ENCODE measurements at places on chromosomes 12 and 14. TPM values are rescaled to one million over a fixed set of nuclear protein-coding genes. Genes with fewer than 3 reads are reported as not detected.
A peak's percentile ranks its signal among the peaks of the same experiment; 100 is the strongest.

Gene TUNAR
- not detected for total RNA-seq

Gene ARMH4
- 1.5 TPM for total RNA-seq

Gene TEX22
- total RNA-seq, result 0.20 TPM

Gene OASL
- 3.2 TPM for total RNA-seq

Gene KCNA1
- total RNA-seq, result not detected

Gene POLE
- 35.5 TPM for total RNA-seq

Gene LIN7A
- 1.1 TPM for total RNA-seq

Gene WDHD1
- 14.8 TPM for total RNA-seq

Gene GPRC5D
- total RNA-seq, result not detected

Gene PDE6H
- not detected for total RNA-seq

Gene OR4K1
- not detected for total RNA-seq

Gene MMP14
- total RNA-seq, result 530 TPM

DNA sequence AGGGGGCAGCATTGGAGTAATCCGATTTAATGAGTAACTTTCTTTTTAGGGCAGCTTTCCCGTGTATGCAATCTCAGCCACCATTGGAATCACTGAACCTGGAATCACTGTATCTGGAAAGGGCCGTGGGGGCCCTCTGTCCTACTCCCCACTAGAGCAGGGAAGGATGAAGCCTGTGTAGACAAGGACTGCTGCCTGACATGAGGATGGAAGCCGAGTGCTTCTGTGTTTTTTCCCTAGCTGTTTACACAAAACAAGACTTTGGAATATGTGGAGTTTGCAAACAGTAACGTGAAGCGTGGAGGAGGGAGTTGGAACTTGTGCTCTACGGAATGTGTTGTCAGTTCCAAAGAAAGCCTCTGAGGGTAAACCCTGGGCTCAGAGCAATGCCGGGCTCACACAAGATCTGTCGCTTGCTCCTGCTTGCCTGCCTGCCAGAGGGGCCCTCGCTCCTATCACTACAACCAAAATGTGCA, 32.4 kb upstream of the HDAC7 start:
- no peak for DNase-seq

DNA sequence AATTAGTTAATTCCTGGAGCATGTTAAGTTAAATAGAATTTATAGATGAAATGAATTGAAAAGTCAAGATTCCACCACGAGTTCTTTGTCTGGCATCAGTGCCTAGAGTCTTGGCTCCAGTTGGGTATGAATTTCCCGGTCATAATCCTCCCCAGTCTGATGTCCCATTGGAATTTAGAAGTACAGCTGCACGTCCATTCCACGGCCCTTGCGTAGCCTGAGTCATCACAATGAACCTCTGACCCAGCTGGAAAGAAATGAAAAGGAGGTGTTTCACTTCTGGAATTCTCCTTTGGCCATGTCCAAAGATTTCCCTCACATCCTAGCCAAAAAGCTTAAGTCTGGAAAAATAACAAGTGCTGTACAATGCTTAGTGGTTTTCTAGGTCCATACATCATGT, 122.7 kb downstream of the KICS2 start:
- DNase-seq, result peak; percentile 50

DNA sequence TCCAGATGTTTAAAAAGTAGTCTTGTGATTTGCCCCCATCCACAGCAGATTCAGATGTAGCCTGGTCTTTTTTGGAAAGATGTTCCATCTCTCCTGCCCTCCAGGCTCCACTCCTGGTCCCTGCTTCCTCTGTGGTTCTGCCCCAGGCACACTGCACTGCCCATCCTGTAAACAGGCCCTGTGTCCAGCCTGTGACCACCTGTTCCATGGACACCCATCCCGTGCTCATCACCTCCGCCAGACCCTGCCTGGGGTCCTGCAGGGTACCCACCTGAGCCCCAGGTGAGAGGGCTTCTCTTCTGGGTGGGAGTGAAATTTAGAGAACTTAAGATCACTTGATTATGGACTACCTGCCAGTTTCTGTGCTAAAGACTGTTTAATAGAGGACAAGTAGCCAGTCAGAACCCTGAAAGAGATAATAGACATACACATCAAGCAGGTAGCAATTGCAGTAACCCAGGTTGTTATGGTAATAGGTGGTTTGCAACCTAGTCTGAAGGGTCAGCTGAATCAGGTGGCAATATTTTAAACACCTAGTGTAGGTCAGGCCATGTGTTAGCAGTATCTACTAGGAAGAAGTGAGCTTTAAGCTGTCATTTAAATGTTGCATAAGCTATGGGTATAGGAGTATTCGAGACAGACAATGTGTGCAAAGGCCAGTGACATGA, 2.1 kb downstream of the RNF31 start:
- no peak for DNase-seq

GRCh38 chr14:93146119-93146518, 30.4 kb upstream of the ITPK1 start:
- no peak for DNase-seq

GRCh38 chr14:61140872-61141271, 140.3 kb downstream of the TMEM30B start:
- peak; percentile 95 for DNase-seq

GRCh38 chr14:94542111-94542810, 19.0 kb upstream of the SERPINA4 start:
- peak; percentile 77 for DNase-seq

- DNase-seq, result no peak
These were observed 392.5 kb upstream of the RGS6 start for GRCh38 chr14:71539650-71540285.

- no peak for DNase-seq
These were observed 904 bp upstream of the PAPOLA start for GRCh38 chr14:96501217-96501739.

DNA sequence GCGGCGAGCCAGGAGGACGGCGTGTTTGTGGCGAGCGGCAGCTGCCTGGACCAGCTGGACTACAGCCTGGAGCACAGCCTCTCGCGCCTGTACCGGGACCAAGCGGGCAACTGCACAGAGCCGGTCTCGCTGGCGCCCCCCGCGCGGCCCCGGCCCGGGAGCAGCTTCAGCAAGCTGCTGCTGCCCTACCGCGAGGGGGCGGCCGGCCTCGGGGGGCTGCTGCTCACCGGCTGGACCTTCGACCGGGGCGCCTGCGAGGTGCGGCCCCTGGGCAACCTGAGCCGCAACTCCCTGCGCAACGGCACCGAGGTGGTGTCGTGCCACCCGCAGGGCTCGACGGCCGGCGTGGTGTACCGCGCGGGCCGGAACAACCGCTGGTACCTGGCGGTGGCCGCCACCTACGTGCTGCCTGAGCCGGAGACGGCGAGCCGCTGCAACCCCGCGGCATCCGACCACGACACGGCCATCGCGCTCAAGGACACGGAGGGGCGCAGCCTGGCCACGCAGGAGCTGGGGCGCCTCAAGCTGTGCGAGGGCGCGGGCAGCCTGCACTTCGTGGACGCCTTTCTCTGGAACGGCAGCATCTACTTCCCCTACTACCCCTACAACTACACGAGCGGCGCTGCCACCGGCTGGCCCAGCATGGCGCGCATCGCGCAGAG, 873 bp downstream of the PLXNC1 start:
- no peak for DNase-seq

DNA sequence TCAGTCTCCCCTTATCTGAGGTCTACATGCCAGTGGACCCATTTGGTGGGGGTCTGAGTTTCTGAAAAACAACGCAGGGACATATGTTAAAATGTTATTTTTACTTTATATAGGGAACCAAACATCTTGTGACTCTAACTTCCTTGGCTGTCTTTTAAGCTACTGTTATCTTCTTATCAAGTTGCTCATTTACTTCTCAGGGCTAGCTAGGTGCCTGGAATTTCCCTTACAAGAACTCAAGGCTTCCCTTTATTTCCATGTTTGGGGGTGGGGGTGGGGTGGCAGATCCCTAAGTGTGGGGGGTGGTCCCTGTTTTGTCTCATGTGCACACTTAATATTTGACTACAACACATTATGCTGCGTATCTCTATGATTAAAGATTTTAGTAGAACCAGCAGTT, 31.6 kb downstream of the PPP1R36 start:
- no peak for DNase-seq

DNA sequence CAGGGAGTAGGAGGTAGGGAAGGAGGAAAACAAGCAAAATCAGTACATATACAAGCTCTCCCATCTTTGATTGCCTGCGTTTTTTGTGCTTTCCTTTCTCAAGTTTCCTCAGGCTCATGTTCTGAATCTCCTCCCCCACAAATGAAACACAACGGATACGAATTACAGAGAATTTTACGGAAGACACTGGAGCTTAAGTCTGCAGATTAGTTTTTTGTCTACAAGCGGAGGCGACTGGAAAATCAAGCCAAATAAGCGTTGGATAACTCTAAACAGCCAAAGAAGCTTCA, 612 bp downstream of the WBP11 start:
- no peak for DNase-seq

GRCh38 chr14:75961662-75962061, 20.1 kb downstream of the TGFB3 start:
- DNase-seq, result no peak

GRCh38 chr12:47356129-47356700, 276.5 kb upstream of the AMIGO2 start:
- DNase-seq, result no peak

GRCh38 chr12:48105321-48105866, 485 bp downstream of the SENP1 start:
- DNase-seq, result no peak

DNA sequence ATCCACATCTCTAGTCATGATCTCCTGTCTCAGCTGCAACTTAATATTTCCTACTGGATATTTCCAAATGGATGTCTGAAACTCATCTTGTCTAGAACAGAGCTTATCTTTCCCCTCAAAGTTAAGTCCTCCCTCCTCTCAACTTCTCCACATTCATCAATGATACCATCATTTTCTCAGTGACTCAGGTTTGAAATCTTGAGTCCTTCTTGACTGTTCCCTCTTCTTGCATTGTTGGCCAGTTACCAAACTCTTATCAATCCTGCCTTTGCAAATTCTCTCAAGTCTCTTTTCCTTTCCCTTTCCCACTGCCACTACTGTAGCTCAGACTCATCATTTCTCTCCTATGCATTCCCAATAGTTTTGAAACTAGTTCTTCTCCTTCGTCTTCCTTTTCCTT, 14.3 kb upstream of the CHURC1 start:
- DNase-seq, result no peak

DNA sequence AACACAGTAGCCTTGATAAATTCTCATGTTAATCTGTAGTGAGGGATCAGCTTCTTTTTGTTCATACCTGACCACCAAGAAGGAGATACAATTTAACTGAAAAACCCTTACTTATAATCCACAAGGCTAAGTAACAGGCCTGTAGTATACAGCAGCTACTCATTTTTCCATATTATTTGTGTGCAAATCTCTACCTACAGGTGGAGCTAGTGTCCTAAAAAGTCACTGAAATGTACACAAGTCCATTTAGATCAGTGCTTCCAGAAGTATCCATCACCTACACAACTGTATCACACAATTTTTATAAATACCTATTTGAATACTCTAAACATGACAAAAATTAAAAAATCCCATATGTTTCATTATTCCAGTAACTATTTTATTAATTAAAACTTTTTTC, 173.2 kb downstream of the SLC35F4 start:
- peak; percentile 63 for DNase-seq

DNA sequence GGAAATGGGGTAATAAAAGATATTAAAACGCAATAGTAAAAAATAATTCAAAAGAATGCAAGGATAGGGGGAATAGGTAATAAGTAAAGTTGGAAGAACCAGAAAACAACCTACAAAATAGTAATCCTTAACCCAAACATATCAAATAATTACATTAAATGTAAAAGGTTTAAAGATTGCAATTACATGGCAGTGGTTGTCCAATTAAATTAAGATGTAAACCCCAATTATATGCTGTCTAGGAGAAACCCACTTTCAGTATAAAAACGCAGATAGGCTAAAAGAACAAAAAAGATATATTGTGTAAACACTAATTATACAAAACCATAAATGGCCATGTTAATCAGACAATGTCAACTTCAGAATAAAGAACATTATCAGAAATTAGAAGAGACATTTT, 247.3 kb downstream of the SLC25A21 start:
- no peak for DNase-seq

GRCh38 chr14:52553671-52554575, 1.3 kb downstream of the GPR137C start:
- peak; percentile 75 for DNase-seq

DNA sequence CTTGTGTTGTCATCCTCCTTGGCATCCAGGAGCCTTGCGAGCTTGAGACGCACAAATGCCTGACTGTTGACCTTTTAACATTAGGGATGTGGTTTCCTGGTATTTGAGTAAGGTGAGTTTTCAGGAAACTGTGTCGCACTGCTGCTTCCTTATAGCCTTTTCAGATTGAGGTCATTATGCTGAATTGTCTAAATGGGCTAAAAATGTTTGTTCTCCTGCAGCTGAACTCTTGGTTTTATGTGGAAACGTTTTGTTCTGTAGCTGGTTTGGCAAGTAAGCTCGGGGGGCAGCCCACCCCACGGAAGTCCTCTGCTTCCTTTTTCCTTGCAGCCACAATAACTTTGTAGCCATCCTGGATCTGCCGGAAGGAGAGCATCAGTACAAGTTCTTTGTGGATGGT, 5.7 kb downstream of the PRKAB1 start:
- no peak for DNase-seq

- no peak for DNase-seq
These were observed at the start of gene KRT6C for GRCh38 chr12:52473768-52474167. Gene KRT6C, minus strand, starts transcription at chr12:52473805. Its CDS starts 68 bp downstream, at chr12:52473737.

DNA sequence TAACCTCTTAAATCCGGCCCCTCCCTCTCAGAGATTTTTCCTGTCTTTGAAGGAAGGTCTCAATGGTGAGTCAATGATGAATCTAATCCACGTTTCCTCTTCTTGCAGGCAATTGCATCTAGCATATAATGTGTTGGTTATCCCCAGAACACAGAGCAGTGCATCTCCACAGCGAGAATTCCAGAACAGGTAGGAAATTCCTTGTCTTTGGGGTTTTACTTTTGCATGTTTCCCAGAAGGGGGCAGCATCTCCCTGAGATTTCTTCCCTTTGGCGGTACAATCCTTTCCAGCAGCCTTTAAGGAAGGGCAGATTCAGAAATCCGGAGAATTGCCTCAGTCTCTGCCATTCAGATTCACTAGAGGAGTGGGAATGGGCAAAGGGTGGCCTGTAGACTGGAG, 128.0 kb downstream of the KCNA5 start:
- peak; percentile 77 for DNase-seq

GRCh38 chr14:72528059-72528862, 365.6 kb downstream of the DPF3 start:
- DNase-seq, result peak; percentile 83

DNA sequence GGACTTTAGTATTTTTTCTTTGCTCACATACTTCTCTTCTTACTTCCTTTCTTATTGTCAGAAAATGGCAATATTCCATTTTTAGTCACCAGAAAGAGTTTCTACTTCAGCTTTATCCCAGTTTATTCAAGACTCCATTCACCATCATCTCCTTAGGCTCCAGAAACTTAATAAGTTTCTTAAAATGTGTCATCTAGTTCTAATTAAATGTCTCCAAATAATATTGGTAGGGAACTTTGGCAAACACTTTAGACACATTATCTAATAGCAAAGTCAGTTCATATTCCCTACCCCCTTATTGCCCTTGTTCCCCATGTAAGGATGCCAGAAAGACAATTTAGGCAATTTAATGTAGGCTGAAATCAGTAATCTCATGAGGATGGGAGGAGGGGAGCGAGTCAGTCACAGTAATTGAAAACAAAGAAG, 15.1 kb downstream of the EPYC start:
- DNase-seq, result no peak

GRCh38 chr14:99249389-99249788, 22.6 kb downstream of the BCL11B start:
- DNase-seq, result no peak

Measured in HT1080 (cell line).